Mesothelial cell of epicardium (in vitro differentiated cells): ENCODE measurements at places on chromosomes 5 and 9.

GRCh38 chr5:171581781-171582180 is 162.3 kb downstream of the FGF18 start:
- no peak for DNase-seq

DNA sequence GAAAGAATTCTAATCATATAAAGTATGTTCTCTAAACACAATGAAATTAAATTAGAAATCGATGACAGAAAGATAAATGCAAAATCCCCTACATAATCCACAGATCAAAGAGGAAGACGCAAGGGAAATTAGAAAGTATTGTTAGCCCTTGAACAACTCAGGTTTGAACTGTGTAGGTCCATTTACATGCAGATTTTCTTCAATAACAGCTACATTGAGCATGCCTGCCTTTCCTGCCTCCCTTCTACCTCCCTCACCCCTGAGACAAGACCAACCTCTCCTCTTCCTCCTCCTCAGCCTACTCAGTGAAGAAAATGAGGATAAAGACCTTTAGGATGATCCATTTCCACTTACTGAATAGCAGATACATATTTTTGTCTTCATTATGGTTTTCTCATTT is 75.2 kb downstream of the PLPP1 start:
- no peak for DNase-seq

GRCh38 chr5:103451261-103451660 is 111.3 kb downstream of the NUDT12 start:
- no peak for DNase-seq

GRCh38 chr5:61523073-61523472 is 191.0 kb downstream of the ZSWIM6 start:
- DNase-seq, result no peak

- DNase-seq, result no peak
Observed at GRCh38 chr5:165201771-165202518, 1696.5 kb downstream of the MAT2B start.

GRCh38 chr5:77133061-77133758 is 46.1 kb upstream of the ZBED3 start:
- no peak for DNase-seq

DNA sequence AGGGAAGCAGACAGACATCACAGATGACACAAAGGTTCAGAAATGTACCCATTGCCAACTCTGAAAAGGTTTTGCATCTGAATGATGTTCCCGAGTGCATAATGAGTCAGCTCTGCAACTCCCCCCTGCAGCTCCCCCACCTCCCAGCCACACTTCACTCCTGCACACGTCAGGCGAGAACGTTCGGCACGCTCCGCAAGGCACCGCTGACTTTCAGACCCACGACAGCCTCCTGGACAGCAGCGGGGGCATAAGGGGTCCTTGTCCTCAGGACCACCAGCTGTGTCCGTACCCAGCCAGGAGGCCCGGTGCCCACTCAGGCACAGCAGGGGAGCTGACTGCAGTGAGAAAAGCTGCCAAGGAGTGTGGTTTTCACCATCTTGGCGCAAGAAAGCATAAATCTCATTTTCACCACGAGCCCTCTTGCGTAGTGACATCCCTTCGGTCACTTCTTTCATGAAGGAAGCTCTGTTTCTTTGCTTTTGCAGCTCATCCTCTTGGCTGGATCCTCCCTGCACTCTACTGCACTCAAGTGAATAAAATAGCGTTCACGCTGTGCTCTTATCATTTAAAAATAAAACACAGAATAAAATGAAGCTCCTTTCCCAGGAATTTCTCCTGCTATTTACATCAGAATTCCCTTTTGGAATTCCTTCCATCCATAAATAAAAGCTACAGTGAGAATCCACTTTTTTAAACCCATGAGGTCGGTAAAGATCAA is 9.9 kb downstream of the GFPT2 start:
- DNase-seq, result no peak

DNA sequence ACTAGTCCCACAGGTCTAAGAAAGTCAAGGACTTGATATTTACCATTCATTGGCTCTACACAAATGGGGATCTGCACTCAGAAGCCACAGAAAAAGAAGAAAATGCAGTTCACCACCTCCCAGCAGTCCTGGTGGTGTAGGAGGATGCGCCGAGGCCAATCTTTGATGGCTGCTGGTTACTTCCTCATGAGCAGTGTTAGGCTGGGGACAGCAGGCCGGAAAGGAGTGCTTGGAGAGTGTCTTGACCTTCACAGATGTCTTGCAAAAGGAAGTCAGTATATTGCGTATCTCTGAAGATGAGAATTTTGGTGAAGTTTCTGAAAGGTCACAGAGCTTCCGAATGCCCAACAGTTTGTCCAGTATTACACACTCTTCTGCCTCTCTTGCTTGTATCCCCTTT is 597.0 kb downstream of the EBF1 start:
- DNase-seq, result no peak

- DNase-seq, result no peak
Observed at GRCh38 chr5:144333336-144333920, 162.8 kb downstream of the KCTD16 start.

DNA sequence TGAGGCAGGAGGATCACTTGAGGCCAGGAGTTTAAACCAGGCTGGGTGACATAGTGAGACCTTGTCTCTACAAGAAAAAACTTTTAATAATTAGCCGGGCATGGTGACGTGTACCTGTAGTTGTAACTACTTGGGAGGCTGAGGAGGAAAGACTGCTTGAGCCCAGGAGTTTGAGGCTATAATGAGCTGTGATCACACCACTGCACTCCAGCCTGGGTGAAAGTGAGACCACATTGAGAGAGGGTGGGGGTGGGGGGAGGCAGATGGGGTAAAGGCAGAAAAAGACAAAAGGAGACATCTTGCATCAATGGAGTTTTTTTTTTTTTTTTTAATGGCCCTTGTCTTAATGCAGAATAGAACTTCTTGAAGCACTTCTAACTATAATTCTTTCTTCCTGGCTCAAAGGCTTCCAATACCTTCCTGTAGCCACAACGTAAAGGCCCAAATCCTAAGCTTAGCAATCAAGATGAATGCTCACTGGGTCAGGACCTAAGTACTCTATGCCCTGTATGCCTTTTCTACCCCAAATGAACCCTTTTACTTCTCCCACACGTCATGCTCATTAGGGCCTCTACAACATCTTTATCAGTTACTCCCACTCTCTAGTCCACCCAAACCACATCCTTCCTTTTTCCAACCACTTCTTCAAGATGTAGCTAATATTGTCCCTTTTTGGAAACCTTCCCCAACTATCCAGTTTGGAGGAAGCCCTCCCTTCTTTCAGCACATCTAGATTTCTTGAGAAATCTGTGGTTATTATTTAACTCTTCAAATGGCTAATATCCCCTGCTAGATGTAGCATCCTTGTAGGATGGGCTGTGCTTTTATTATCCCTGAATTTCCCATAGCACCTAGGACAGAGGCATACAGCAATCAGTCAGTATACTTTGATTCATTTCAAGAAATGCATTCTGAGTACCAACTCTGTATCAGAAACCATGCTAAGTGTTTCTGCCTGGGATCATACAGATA is 40.8 kb downstream of the CSF2 start:
- no peak for DNase-seq

DNA sequence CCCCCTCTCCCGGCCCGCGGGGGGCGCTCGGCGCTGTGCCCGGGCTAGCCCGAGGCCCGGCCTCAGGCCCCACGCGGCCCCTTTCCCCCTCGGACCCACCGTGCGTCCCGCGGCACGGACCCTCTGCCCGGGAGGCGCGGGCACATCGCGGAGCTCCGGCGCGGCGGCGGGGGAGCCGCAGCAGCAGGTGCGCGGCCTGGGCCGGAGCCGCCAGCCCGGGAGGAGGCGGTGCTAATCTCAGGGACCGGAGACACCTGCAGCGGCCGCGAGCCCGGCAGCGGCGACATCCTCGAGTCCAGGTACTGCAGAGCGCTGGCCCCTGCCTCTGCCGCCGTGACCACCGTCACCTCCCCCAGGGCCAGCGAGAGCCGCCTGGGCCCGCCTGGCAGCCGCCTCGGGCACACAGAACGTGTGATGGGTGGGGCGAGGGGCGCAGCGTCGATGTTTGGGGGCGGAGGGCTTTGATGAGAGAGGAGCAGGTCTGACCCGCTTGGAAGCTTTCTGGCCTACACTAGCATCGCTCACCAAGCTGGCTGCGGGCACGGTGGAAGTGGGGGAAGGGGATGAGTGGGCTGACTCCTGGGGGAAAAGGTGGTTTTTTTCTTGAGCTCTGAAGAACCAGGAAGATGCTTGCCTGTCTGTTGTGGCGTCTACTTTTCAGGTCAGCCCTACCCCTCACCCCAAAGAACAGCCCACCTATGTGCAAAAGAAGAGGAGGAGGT is 524 bp downstream of the CYFIP2 start:
- DNase-seq, result peak; percentile 66

GRCh38 chr5:26889815-26890214 is 148.6 kb downstream of the CDH9 start:
- DNase-seq, result no peak

DNA sequence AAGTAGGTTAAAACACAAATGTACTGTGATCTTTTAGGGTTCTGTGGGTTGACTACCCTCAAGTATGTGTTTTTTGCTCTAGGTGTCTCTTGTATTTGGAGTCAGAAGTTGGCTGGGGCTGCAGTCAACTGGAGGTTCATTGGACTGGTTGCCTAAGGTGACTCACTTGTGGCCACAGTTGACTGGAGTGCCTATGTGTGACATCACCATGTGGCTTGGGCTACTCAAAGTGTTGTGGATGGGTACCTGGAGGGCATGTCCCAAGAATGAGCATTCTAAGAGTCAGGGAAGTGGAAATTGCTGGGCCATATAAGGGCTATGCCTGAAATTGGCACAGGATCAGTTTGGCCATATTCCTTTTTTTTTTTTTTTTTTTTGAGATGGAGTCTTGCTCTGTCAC is 27.4 kb downstream of the SNX30 start:
- DNase-seq, result no peak

DNA sequence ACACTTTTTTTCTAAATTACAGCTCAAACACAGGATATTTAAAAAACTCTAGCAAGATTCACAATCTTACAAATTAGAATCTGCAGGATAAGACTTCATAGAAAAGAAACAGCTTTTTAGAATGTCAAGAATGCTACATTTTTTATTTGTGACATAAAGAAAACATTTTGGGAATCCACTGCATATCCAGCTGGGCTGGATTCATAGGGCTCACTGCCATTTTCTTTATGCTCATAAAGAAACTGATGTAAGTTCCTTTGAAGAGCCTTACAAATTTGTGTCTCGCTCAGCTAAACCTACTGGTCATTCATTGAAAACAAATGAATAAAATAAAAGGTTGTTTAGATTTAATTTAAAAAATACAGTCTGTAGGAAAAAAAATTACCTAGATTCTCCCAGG is 332.3 kb downstream of the TRPM3 start:
- DNase-seq, result no peak

- DNase-seq, result no peak
Observed at GRCh38 chr9:68496356-68496755, 44.3 kb downstream of the TMEM252 start.

GRCh38 chr9:133117271-133118178 is 3.5 kb downstream of the RALGDS start:
- DNase-seq, result no peak

DNA sequence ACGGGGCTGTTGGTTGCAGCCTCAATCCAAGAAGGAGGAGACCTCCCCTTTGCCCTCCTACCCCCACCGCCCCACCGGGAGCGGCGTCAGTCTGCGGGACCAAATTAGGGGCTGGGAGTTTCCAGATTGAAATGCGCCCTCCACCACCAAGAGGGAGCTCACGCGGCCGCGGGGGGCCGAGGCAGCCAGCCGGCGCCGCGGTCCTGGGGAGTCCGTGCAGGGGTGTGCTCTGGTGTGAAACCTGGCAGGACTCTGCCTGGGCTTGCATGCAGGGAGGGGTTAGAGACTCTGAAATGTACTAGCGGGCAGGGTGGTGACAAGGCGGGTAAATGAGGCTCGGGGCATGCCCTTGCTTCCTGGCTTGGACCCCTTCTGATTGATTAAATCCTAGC is 989 bp upstream of the FBN2 start:
- DNase-seq, result no peak
